ENCODE measurements at places on chromosomes 12 and 14.

GRCh38 chr14:99229654-99230207, 42.3 kb downstream of the BCL11B start:
- no peak for DNase-seq

DNA sequence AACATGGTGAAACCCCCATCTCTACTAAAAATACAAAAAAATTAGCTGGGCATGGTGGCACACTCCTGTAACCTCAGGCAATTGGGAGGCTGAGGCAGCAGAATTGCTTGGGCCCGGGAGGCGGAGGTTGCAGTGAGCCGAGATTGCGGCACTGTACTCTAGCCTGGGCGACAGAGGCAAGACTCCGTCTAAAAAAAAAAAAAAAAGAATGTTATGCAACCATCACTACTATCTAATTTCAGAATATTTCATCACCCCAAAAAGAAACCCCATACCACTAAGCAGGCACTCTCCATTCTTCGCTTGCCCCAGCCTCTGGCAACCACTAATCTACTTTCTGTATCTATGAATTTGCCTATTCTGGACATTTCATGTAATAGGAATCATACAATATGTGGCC, 68.8 kb upstream of the AMN start:
- no peak for DNase-seq

DNA sequence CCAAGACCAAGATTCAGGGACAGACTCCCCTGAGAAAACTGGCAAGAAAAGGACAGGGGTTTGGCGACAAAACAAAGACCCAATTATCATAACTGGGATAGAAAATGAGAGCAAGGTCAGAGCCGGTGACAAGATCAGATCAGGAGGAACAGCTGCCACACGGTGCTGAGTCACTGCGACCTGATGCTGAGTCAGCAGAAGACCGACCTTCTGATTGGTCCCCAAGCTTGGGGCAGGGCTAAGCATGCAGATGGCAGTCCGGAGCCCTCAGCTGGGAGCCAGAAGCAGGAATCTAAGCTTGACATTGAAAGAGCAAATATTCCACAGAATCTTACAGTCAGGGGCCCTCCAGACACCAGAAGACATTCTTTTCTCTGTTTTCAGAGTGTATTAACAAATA, 19.1 kb upstream of the ARMH4 start:
- peak; percentile 94 for DNase-seq

GRCh38 chr12:69466867-69467266, 3.3 kb upstream of the FRS2 start:
- peak; percentile 30 for DNase-seq

DNA sequence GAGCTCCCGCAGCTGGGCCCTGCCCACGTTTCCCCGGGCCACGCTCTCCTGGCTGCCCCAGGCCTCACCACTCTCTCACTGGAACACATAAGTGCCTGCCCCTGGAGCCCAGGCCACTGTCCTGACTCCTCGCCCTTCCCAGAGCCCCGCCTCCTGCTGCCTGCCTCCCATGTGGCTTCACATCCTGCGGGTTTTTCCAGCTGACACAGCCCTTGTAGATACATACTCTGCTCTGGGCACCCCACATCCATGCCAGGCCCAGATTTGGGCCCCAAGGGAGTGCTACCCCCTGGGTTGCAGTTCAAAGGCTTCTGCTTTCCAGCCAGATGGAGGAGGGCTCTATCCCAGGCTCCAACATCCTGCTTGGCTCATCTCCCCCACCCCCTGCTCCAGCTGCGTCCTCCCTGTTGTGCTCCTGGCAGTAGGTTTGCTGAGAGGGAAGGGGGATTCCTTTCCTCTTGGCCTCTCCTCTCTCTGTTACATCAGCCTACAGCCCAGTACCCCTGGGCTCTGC, 60.1 kb downstream of the TSPAN9 start:
- DNase-seq = peak; percentile 59

DNA sequence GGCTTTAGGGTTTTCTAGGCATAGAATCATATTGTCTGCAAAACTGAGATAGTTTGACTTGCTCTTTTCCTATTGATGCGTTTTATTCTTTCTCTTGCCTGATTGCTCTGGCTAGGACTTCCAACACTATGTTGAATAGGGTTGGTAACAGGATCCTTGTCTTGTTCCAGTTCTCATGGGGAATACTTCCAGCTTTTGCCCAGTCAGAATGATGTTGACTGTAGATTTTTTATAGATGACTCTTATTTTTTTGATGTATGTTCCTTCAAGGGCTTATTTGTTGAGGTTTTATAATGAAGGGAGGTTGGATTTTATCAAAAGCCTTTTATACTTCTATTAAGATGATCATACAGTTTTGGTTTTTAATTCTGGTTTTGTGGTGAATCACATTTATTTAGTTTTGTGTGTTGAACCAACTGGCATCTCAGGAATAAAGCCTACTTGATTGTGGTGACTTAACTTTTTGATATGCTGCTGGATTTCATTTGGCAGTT, 478.2 kb downstream of the TMEM117 start:
- DNase-seq = no peak

GRCh38 chr12:104109446-104110271, 28.4 kb downstream of the NFYB start:
- no peak for DNase-seq

DNA sequence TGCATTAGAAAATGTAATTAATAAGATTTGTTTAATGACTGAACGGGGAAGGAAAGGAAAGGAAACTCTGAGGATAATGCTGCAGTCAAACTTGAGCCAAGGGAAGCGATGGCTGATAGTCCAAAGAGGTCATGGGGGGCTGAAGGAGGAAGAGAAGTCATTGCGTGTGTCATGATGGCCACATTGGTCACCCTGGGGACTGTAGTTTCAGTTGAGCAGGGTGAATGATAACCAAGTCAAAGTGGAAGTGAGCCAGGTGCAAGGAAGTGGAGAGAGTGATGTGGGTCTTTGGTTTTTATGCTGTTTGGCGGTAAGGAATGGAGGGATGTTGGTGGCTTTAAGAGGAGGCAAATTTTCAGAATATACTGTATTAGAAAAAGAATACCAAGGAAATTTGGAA, 21.6 kb downstream of the C12orf75 start:
- no peak for DNase-seq

DNA sequence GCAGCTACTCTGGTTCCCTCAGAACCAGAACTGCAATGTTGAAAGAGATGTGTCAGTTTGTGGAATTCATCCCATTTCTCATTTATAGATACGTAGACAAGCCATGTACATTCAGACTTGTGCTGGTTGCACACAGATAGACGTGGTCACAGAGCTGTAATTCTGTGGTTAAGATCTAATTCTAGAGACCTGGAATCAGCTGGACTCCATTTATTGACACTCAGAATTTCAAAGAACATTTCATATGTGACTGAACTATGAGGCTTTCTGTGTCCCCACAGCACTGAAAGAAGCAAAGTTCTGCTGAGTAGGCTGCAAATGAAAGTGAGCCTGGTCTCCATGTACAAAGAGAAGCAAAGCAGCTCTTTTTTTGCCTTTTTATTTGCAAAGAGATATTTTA, 220.2 kb upstream of the NAV3 start:
- no peak for DNase-seq

GRCh38 chr12:47892819-47893218, 12.0 kb downstream of the VDR start:
- DNase-seq = no peak
